Hematopoietic multipotent progenitor cell treated with erythropoietin and hydrocortisone succinate and interleukin-3 and kit ligand, for 17 days (in vitro differentiated cells): ENCODE measurements at places on chromosomes 6 and 20.

GRCh38 chr6:74458536-74458935, 747.3 kb downstream of the COL12A1 start:
- DNase-seq, result no peak

DNA sequence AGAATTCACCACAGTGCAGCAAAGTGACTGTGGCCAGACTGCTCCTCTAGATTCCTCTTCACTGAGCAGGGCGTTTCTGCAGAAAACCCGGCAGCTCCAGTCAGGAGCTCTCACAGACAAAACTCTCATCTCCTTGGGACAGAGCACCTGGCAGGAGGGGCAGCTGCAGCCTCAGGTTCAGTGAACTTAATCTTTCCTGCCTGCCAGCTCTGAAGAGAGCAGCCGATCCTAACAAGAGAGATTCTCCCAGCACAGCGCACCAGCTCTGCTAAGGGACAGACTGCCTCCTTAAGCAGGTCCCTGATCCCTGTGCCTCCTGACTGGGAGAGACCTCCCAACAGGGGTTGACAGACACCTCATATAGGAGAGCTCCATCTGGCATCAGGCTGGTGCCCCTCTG, 1065.5 kb downstream of the GRIK2 start:
- no peak for DNase-seq

DNA sequence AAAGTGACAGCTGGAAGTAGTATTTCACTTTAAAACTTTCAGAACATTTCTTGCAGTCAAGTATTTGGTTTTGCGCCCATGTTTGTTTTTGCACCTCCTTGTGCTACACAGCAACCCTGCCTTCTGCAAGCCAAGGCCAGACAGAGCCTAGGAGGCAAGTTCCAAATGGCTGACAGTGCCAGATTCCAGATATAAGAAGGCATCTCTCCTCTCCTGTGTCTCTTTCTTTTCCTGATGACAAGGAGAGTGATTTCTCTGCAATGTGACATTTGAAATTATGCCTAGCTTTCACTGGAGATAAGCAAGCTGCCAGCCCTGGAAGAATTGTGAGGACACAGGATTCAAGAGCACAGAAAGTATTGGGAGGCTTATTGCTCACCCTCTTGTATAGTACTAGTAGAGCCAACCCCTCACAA, 149.1 kb upstream of the TENT5A start:
- DNase-seq, result no peak

- no peak for DNase-seq
Observed at GRCh38 chr6:156699017-156699421, 78.2 kb upstream of the ARID1B start.

DNA sequence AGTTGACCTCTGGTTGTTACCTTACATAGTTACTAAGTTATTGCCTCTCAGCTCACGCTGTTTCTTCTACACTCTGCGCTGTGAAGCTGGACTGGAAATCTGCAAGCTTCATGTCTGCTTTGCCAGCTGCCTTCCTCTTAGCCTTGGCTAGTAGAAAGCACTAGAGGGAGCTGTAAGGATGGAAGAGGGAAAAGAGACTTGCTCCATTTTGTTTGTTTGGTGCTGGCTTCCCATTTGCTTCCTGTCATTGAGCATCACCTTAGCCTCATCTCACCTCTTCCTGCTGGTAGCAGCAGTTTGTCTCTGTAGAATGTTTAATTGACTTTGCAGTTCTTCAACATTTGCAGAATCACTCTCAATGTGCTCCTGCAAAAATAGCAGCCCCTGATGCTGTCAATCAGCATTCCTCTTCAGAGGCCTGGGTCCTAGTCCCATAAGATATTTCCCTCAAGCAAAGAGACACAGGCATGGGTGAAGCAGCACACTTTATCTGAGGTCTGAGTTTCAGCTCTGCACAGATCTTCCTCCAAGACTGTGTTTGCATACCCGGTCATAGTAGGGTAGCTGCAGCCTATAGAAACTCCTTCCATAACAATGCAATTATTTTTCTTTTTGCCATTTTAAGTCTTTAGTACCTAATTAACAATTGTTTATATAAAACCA, 302.2 kb upstream of the EPHA7 start:
- no peak for DNase-seq

- no peak for DNase-seq
Observed at GRCh38 chr6:168515376-168515775, 74.4 kb downstream of the SMOC2 start.

DNA sequence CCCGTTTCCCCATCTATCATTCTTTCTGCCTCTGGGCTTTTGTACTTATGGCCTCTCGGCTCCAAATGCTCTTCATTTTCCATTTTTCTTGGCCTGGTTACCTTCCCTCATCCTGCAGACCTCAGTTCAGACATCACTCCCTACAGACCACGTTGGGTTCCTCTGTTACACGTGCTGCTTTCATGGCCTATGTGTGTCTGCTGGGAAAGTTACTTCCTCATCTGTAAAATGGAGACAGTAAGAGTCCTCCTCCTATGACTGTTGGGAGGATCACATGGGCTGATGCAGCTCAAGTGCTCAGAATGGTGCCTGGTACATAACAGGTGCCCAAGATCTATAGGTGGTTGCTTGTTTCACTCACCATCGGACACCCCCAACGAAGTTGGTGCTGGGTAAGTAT, 13.5 kb downstream of the KCNK17 start:
- no peak for DNase-seq

DNA sequence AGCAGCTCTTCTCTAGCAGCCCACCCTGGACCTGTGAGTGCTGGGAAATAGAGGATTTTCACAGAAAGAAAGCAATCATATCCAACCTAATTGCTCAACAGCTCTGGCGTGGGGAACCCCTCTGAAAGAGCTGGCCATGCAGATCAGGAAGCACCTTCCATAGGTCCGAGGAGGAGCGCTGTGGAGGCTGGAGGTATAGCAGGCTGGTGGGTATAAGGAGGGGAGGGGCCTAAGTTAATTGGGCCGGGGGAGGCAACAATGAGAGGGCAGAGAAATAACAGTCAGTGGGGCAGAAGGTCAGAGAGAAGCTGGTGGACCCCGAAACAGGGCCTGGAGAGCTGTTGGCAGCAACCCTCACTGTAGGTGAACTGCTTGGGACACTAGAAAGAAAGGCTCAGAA, 40.8 kb downstream of the SNRNP48 start:
- DNase-seq, result no peak

- no peak for DNase-seq
Observed at GRCh38 chr6:70474751-70475150, 61.4 kb downstream of the FAM135A start.

GRCh38 chr6:42302411-42302810, 84.8 kb upstream of the MRPS10 start:
- DNase-seq, result no peak

- DNase-seq, result peak; percentile 7
Observed at GRCh38 chr6:121849477-121849876, 414.0 kb downstream of the GJA1 start.

GRCh38 chr6:111602481-111603011, 3.1 kb downstream of the TRAF3IP2 start:
- DNase-seq, result no peak

DNA sequence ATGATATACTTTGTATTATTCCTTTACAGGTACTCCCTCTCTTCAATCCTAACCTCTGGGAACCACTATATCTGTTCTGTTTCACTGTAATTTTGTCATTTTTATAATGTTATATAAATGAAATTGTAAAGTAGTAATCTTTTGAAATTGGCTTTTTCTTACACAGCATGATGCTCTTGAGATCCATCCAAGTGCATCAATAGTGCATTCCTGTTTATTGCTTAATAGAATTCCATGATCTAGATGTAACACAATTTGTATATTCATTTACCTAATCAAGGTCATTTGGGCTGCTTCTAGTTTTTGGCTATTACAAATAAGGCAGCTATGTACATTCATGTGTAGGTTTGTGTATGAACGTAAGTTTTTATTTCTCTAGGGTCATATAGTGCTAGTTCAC, 174.6 kb downstream of the KHDC1L start:
- no peak for DNase-seq

DNA sequence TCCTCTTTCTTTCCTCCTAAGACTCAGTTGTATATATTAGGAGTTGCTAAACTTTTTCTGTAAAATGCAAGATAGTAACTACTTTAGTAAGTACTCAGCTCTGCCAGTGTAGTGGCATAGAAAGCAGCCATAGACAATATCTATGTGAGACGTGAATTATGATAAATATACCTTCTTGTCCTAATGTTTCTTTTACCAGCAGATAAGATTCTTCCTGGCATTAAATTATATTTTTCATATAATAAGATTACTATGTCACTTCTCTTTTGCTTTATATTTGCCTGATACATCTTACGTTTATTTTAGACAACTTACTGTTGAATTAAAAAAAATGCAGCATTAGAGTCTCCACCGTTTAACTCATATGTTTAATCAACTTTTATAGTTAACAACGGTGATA, 51.7 kb downstream of the HDGFL1 start:
- DNase-seq, result no peak

DNA sequence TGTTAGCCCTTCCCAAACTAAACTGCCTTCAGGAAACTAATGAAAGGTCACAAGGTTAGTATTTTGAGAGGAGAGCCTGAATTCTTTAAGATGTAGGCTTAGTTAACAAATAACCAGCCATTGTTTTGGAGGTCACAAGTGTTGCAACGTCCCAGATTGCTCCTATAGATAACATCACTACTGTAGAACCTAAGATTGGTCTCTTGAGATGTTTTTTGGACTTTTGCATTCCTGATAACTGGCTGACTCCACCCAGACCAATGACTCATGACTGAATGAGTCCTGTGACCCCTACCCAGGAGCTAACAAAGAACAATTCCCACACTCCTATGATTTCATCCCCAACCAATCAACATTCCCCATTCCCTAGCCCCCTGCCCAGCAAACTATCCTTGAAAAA, 178.8 kb downstream of the SCP2D1 start:
- no peak for DNase-seq

- no peak for DNase-seq
Observed at GRCh38 chr20:37574199-37574890, 46.7 kb upstream of the BLCAP start.

GRCh38 chr6:89689732-89690131, 51.2 kb upstream of the LYRM2 start:
- DNase-seq, result no peak

DNA sequence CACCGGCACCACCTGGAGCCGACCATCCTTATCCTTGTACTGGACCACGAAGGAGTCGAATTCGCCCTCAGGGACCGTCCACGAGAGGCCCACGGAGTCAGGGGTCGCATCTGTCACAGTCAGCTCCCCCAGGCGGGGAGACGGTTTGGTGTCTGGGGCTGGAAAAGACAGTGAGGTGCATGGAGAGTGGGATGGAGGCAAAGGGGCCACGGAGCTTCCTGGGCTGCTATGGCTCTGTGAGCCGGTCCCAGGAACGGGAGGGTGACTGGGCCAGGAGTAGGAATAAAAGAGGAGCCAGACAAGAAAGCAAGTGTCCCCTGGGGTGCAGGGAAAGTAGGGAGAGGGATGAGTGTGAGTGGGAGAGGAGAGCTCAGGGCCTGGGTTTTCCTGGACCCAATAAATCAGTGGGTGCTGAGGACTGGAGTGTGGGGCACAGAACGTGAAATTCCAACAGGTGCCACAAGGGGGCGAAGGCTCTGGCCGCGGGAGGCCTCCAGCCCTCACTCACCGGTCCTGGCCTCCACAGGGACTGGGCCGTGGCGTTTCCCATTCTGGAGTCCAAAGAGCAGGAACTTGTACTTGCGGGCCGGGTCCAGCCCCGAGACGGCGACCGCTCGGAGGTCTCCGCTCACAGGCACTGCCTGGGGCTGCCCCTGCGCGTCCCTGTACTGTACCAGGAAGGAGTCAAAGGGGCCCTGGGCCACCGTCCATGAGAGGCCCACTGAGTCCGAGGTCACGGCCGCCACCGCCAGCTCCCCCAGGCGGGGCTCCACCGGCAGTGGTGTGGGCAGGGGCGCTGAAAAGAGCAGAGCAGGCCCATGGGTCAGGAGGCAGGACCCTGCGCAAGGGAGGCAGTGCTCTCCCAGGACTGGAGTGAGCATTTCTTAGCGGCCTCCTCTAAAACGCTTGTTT, 9.9 kb downstream of the CYP21A2 start:
- peak; percentile 64 for DNase-seq

GRCh38 chr6:50845499-50846143, 26.9 kb downstream of the TFAP2B start:
- DNase-seq, result no peak

DNA sequence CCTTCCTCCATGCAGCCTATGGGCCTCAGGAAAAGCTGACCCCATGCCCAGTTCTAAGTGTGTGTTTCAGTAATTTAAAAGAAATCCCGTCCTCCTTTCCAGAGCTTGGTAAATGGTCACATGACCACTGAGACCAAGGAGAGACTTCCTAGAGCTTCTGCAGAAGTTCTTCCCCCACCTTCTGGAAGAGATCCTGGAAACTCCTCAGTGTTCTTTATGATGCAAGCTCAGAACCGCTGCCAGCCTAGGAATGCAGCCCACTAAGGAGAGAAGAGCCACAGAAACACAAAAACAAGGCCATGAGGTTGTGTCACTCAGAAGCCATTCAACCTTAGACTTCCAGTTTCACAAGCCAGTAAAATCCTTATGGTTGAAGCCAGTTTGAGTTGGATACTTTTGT, 348.4 kb downstream of the TPBG start:
- no peak for DNase-seq
